Activated CD8-positive, alpha-beta memory T cell treated with anti-CD3 and anti-CD28 coated beads for 4 hours (primary cell): ENCODE measurements at places on chromosomes 7 and 10.

- no peak for DNase-seq
Measured at GRCh38 chr7:37265006-37265405, 183.7 kb downstream of the ELMO1 start.

DNA sequence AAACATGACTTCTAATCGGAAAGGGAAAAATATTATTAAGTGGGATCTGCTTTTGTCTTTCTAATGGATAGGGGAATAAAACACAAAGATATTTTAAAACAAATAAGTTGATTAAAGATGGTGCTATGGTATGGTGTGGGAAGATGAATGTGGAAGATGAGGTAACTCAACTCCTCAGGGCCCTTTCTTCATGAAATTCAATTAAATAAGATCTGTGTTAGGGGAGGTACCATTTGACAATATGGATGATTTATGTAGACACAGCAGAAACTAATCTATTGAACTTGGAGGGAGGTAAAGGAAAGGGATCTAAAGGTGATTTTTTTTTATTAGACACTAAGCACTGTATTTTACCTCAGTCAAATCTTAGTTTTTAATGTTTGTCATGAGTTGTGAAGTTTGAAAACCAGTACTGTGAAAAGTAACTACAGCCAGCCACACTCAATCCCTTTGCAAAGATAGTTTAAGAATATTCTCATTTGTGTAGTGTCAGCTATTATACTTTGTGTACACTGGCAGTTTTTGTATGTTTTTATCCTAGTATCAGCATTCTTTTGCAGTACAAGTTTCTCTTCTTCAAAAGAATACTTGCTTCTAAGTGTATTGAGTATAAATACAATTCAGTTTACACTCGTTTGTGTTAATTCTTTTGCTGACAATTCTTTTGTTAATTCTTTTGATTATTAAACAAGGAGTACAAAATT lies 151.3 kb downstream of the PHF14 start:
- no peak for DNase-seq

DNA sequence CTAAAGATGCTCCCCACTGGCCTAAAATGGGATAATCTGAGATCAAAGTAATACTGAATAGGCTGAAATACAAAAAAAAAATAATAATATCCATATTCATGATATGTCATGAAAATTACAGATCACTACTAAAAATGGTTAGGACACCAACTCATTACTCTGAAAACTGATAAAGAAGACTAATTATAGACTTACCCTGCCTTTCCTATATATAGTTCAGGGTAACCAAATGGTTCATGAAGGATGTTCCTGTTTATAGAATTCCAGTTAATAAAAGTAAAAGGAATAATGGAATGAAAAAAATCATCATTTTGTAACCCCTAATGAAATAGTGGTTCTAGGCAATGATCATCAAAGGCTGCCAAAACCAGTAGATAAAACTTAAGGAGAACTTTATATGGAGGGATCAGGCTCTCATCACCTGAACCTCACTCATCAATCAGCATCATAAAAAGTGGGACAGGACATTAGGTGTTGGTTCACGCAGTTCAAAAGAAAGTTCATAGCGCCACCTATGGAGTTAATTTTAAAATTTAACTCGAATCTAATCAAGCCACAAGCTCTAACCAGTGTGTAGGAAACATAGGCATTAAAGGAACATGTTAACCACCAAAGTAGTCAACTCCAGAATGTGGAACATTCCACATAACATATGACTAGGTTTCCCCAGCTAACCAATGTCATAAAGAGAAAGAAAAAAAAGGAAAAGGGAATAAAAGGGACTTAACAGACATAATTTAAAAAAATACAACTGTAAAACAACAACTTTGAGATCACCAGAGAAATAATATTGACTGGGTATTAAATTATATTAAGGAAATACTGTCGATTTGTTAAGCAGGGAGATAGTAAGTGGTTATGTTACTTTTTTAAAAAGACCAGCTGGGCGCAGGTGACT lies 35.7 kb downstream of the P4HA1 start:
- DNase-seq, result no peak

GRCh38 chr10:71436268-71437125 lies 39.8 kb downstream of the CDH23 start:
- no peak for DNase-seq

- no peak for DNase-seq
Measured at GRCh38 chr7:54778166-54778565, 19.2 kb upstream of the SEC61G start.

DNA sequence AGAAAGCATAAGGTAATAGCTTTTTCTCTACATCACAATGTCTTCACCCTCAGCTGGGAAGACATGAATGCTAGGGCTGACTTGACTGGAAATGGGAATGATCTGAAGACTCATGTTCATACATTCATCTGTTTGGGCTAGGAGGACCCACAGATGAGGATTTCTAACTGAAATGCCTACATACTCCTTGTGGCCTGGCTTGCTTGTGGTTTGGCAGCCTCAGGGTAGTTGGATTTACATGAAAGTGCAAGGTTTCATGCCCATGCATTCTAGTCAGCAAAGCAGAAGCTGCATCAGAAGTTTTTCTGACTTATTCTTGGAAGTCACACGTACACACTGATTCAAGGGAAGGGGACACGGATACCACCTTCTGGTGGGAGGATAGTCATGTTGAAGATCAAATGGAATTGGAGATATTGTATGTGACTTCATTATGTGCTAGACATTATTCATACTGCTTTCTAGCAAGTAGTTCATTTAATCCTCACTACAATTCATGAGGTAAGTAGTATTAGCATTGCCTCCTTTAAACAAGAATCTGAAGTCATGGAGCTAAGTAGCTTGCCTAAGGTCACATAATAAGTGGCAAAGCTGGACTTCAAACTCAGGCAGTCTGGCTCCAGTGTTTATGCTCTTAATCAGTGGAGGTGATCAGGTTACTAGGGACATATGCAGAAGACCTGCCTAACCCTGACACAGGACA lies 957.0 kb downstream of the LRMDA start:
- DNase-seq, result no peak

DNA sequence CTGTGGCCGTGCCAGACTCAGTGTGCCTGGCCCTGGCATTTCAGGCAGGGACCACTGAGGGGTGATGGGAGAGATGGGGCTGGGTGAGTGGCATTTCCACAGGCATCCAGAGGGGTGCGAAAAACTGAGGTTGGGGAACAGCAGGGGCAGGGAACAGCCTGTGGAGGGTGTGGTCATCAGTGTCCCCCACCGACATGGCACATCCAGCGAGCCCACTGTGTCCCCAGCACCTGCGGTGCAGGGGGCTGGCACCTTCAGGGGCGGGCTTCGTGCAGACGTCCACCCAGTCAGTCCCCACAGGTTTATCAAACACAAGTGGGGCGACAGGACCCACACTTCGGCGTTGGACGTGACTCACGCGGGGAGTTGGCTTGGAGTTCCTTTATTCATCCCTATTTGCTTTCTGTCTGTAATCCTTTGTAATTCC lies 14.8 kb downstream of the CUX1 start:
- DNase-seq, result no peak

- no peak for DNase-seq
Measured at GRCh38 chr10:106267591-106267990, 896.9 kb downstream of the SORCS1 start.

GRCh38 chr7:46664453-46664852 lies 743.4 kb upstream of the IGFBP3 start:
- no peak for DNase-seq

DNA sequence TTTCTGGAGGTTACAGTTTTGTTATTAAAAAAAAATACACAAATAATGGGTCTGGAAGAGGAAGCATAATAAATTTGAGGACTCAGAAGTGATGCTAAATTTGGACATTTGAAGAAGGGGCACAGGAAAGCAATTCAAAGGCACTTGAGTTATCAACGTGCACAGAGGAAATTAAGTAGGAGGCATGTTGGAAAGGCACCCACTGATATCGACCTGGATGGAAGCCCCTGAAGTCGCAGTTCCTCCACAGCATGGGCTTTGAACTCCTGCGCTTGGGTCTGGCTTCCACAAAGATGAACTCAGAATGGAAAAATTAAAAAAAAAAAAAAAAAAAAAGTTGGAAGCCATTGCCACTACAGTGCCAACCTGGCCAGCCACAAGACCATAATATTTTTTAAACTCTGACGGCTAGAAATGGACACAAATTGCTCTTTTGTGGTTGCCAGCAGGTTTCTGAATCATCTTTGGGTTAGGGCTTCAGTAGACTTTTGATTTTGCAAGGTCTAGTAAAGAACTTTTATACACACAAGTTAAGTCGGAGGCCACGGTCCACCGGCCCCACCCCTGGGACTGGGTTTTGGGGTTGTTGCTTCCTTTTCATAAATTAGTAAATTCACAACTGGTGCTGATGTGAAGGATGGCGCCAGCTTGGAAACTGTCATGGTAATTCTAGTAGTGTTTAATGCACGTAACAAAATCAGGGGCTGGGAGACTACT lies 21.6 kb downstream of the JCAD start:
- DNase-seq, result no peak

- no peak for DNase-seq
Measured at GRCh38 chr10:122181041-122181732, 89.9 kb upstream of the BTBD16 start.

- DNase-seq, result no peak
Measured at GRCh38 chr7:12199363-12199762, 11.7 kb upstream of the TMEM106B start.

DNA sequence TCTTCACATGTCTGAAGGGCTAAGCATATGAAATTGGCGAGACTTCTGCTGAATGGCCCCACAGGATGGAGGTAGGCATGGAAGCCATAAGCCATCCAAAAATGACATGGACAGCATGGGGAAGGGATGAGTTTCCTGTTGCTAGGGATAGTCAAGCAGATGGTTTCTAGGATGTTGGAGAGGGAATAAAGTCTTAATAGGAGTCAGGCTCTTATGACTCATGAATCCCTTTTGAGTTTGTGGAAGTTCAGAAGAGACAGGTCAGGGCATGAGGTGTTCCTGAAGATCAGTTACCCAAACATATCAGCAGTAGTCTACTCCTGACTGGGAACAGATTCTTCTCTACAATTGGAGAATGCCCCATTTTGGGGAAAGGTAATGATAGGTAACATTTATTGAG lies 243.9 kb downstream of the REEP3 start:
- DNase-seq, result no peak

GRCh38 chr10:125523347-125523746 lies 159.6 kb downstream of the TEX36 start:
- no peak for DNase-seq

DNA sequence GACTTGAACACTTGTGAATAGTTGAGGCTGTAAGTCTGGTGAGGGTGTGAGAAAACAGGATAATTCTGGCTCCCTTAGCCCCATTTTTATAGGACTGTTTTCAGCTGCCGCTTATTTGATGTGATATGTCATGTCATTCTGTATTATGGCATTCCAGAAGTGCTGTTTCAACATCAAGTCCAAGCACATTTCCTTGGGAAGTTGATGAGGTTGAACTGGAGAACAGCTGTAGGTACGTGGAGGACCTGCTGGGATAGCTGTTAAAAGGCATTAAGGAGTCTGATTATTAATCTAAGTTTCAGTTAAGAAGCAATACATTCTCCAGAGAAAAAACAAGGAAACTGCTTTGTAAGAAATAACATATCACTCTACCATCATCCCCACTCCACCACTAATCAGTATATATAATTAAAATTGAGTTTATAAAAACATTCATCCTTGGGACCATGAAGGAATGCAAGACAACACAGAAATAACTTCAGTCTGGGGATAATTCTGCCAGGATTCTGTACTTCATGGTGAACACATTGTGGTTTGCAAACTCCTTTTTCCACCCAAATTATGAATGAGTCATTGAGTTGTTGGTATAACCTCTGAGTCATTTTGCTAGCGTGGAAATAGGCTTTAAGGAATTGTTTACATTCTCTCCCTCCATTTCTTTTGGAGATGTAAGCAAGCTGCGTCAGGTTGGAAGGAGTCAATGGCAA lies 39.9 kb upstream of the TMEM229A start:
- no peak for DNase-seq

DNA sequence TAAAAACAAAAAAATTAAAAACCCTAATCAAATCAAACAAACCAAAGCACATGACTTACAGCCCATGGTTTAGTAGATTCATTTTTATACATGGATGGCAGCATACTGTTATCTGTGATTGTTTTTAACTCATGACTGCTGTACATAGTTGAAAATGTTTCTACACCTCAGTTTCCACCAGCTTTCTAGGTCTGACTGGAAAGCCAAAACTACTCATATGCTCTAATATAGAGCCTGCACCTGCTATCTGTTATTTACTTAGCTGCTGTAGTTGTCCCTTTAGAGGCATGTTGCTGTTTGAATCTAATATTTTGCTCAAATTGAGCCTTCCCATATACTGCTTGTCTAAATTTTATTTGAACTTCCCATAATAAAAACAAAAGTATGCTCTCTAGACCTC lies 289.9 kb upstream of the LRRN3 start:
- DNase-seq, result no peak

DNA sequence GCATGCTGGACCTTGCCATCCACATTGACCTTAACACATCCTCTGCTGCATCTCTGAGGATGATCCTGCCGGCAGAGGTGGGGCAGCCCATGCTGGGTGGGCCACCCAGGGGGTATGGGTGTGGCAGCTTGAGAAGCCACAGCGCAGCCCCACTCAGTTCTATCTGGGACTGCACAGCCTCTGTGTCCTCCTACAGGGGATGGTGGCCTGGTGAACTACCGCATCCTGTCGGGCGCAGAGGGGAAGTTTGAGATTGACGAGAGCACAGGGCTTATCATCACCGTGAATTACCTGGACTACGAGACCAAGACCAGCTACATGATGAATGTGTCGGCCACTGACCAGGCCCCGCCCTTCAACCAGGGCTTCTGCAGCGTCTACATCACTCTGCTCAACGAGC lies 12.2 kb upstream of the C10orf105 start:
- no peak for DNase-seq

DNA sequence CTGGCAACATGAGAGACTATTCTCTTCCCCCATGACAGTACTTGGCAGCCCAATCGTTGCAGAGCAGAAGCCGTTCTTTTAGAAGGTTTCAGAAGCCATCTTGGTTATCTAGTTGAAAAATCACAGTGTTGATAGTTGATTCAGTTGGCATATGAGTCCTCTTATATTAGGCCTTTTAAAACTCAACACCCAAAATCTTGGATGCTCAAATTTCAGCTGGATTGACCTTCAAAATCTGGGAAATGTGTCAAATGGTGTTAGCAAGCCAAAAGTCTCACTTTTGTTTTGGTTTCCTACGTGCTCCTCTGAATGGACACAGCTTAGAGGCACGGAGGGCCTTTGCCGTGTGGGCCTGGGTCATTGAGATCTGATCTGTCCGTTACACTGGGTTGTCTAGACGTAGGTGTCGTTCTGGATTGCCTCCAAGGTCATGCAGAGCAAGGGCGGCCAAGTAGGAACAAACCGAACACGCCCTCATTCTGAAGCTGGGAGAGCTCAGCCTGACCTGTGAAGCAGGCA lies 59.3 kb upstream of the BMPER start:
- DNase-seq, result no peak
